ENCODE measurements at places on chromosomes 7 and 10. TPM values are rescaled to one million over a fixed set of nuclear protein-coding genes. Genes with fewer than 3 reads are reported as not detected.

PNLIPRP3 gene
- total RNA-seq: not detected

PPRC1 gene
- 65.1 TPM for total RNA-seq

UTF1 gene
- total RNA-seq: not detected

SCIN gene
- not detected for total RNA-seq

C10orf53 gene
- not detected for total RNA-seq

AKR1C2 gene
- total RNA-seq: not detected

KIF5B gene
- 44.2 TPM for total RNA-seq

- H3K4me1 ChIP-seq: no peaks in the 10 kb centered on the region
- H3K27ac ChIP-seq: no peak overlapping the region
- no peak for DNase-seq
- no peaks in the 10 kb centered on the region for H3K27me3 ChIP-seq
Observed at GRCh38 chr7:30563326-30563942, 31.2 kb upstream of the GARS1 start.

DNA sequence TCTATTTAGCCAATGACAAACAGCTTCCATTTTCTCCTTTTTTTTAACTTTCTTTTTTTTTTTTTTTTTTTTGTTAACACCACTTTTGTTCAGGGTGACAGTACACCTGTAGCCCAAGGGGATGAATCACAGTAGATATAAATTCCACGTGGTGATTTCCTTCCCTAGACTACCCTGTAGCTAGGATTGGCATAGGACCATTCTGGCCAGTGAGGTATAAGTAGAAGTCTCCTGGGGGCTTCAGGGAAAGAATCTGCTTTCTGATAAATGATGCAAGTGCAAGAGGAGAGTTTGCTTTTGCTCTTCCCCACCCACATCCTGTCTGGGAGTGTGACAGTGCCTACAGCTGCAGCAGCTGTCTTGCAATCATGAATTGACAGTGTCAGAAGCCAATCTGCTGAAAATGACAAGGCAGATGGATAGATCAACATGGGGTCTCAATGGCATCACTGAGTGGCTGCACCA lies 63.2 kb upstream of the TOMM7 start:
- H3K4me3 ChIP-seq: peak overlapping the region; percentile 39
- H3K27ac ChIP-seq: peak overlapping the region; percentile 84
- no peak for DNase-seq

- H3K36me3 ChIP-seq: no peaks in the 10 kb centered on the region
- no peak overlapping the region for H3K4me3 ChIP-seq
- H3K4me1 ChIP-seq: no peaks in the 10 kb centered on the region
- no peak overlapping the region for H3K27ac ChIP-seq
- DNase-seq: no peak
- peaks cover 5% of the 10 kb centered on the region for H3K27me3 ChIP-seq
Observed at GRCh38 chr7:94481279-94481678, 28.3 kb upstream of the CASD1 start.

GRCh38 chr7:46059308-46060020 lies 138.4 kb upstream of the IGFBP3 start:
- DNase-seq: no peak
- H3K4me3 ChIP-seq: no peak overlapping the region
- H3K27ac ChIP-seq: no peak overlapping the region
- no peaks in the 10 kb centered on the region for H3K4me1 ChIP-seq

GRCh38 chr10:130028465-130028819 lies 64.4 kb upstream of the EBF3 start:
- H3K4me1 ChIP-seq: no peaks in the 10 kb centered on the region
- H3K27me3 ChIP-seq: no peaks in the 10 kb centered on the region
- H3K4me3 ChIP-seq: no peak overlapping the region

GRCh38 chr10:42997151-42997848 lies 79.6 kb upstream of the RET start:
- H3K36me3 ChIP-seq: no peaks in the 10 kb centered on the region
- peak; percentile 9 for DNase-seq
- H3K27me3 ChIP-seq: no peaks in the 10 kb centered on the region
- no peak overlapping the region for H3K27ac ChIP-seq
- no peaks in the 10 kb centered on the region for H3K4me1 ChIP-seq

DNA sequence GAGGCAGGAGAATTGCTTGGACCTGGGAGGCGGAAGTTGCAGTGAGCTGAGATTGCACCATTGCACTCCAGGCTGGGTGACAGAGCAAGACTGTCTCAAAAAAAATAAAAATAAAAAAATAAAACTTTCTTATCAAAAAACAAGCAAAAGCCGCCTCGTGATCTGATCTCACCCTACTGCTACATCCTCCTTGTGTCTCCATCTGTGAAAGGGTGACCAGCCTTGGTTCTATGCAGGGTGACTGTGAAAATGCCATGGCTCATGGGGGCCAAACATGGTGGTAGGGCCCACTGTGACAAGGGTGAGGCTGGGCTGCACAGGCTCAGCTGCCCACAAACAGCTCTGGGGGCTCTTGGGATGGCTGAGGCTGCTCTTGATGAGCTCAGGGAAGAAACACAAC lies 968 bp upstream of the OPN4 start:
- H3K27me3 ChIP-seq: peaks cover 6% of the 10 kb centered on the region
- H3K4me1 ChIP-seq: no peaks in the 10 kb centered on the region
- no peak for DNase-seq
- H3K36me3 ChIP-seq: no peaks in the 10 kb centered on the region
- no peak overlapping the region for H3K4me3 ChIP-seq

GRCh38 chr10:128028508-128029289 lies 97.5 kb downstream of the MKI67 start:
- no peak overlapping the region for H3K4me3 ChIP-seq
- no peaks in the 10 kb centered on the region for H3K36me3 ChIP-seq
- H3K27me3 ChIP-seq: peaks cover 4% of the 10 kb centered on the region
- peaks cover 9% of the 10 kb centered on the region for H3K4me1 ChIP-seq
- no peak overlapping the region for H3K27ac ChIP-seq
